Substantia nigra (tissue), 51 donors: ENCODE measurements at places on chromosomes 2 and 18.

DNA sequence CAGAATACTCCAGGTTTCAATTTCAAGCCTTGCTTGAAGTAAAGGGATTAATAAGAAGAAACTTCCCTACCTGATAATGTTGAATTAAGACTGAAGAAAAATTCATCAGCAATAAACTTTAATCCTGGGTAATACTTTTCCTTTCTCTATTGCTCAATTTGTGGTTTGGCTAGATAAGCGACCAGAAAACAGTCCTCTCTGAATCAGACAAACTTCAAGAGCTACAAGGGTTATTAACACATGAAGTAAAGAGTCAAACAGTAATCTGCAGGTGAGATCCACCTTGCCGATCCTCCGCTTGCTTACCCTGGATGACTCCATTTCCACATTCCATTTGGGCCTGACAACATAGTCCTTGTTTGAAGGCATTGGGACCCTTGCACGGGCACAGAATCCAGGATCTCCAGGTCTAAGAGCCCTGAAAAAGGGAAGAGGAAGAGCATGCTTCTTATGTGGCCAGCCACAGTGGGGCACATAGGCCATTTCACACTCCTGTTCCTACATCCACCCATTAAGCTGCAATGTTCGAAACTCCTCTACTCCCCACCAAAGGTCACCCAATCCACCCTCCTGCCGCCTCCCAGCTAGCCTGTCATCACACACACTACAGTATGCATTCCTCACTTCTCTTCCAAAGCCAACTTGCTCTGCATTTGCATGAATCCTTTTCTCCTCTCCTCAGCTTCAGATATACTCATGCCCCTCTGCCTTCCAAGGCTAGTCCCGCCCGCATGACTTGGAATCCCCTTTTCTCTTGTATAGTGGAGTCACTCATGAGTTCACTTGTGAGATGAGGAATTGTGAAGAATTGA, 39.8 kb downstream of the IWS1 start:
- no peak for DNase-seq

DNA sequence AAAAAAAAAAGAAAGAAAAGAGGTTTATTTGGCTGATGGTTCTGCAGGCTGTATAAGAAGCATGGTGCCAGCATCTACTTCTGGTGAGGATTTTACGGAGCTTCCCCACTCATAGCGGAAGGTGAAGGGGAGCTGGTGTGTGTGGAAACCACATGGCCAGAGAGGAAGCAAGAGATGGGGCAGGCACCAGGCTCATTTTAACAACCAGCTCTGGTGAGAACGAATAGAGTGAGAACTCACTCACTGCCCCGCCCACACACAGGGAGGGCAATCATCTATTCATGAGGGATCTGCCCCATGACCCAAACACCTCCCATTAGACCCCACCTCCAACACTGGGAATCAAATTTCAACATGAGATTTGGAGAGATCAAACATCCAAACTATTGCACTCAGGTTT, 68.5 kb downstream of the MOGAT1 start:
- DNase-seq, result no peak

DNA sequence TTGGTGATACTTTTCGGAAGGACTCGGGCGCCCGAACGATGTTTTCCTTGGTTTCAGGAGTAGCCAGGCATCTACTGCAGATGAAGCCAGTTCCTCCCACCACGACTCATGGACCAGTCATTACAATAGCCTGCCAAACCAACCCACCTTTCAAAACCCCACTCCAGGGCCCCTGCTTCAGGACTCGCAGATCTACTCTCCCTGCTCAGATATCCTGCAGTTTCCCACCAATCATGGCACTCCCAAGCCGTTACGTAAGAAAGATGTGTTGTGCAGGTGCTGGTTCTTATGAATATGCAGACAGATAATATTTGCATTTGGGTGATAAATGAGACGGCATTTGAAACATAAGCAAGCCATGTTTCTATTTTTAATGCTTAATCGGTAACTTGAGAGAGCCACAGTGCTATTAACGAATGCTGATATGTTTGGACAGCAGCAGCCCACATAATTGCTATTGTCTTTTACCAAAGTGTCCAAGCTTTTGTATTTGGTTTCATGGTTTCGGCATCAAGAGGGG, 3.5 kb upstream of the CYS1 start:
- DNase-seq, result no peak

- DNase-seq, result no peak
These were observed 972 bp downstream of the RSAD2 start for GRCh38 chr2:6878549-6878948.

- DNase-seq, result peak; percentile 98
These were observed at the start of gene YPEL5 for GRCh38 chr2:30146337-30147195. Gene YPEL5 (plus strand): TSS chr2:30147007. CDS start chr2:30156652, 9,645 bp downstream.

GRCh38 chr2:101205521-101206479, 46.9 kb upstream of the CNOT11 start:
- DNase-seq, result no peak

DNA sequence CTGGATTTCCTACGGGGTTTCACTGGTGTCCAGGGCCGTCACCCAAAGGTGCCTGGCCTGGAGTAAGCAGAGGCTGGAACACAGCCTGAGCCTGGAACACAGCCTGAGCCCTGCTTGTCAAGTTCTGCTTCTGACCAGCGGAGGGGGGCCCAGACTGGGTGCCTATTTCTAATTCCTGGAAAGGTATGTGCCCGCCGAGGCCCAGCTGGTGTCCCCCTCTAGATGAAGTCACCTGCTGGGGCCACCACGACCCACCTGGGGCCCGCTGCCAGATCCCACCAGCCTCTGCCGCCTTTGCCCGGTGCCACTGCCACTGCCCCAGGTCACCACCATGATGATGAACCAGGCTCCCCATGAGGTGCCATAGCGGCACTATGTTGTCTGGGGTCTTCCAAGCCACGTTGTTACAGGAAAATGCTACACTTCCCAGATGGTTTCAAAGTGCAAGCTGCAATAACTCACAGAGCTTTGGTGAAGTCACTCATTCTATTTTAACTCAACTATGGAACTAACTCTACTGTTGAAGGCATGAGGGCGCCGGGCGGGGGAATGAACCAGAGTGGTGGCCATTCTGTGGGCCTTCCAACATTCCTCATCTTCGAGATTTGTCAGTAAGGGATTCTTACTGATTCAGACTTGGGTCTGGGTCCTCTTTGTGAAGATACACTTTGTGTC, 40.9 kb upstream of the LAPTM4A start:
- no peak for DNase-seq

DNA sequence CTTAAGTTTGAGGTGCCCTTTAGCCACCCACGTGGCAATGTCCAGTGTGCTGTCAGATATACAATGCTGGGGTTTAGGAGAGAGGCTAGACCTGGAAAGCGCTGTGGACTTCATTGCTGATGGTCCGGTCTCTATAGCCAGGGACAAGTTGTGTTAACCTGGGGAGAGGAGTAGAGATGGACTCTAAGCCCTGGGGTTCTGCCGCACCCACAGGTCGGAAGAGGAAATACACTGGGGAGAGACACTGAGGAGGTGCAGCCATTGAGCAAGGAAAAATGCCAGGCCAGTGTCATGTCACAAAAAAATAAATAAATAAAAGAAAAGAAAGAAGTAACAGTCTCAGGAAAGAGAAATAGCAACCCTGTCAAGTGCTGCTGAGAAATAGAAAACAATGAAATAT, 106.9 kb upstream of the CBLN2 start:
- DNase-seq, result no peak

GRCh38 chr2:195675783-195676427, 18.9 kb downstream of the SLC39A10 start:
- DNase-seq, result no peak

DNA sequence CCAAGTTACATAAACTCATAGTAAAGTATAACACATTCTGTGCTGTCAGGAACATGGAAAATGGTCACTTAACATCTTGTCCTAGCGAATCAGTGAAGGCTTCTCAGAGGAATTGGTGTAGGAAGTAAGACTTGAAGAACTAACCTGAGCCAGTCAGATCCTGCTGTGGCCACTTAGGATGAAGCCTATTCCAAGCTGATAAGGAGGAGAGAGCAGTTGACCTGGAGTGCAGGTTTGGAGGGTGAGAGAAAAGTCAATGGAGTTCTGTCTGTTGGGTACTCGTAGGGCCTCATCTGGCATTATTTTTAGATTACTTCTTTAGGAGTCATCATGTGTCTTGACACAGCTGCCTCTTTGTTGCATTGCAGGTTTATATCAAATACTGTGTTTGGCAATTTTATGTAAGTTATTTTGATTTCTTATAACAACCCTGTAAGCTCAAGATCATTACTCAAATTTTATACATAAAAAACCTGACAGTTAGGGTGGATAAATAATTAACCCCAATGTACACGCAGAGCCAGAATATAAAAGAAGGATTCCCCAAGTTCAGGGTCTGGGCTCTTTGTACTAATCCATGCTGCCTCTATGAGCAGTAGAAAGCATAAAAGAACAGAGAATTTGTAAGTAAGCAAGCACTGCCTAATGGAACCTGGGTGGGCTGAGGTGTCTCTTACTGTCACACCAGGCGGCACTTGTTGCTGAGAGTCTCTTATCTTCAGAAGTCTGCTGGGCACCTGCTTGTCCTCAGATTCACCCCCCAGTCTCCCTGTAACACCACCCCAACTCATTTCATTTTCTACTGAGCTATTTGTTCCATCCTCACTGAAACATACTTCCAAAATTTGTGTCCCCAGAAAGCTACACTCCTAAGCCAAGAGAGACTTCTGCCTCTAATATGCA, 252.1 kb upstream of the NT5C1B start:
- no peak for DNase-seq

DNA sequence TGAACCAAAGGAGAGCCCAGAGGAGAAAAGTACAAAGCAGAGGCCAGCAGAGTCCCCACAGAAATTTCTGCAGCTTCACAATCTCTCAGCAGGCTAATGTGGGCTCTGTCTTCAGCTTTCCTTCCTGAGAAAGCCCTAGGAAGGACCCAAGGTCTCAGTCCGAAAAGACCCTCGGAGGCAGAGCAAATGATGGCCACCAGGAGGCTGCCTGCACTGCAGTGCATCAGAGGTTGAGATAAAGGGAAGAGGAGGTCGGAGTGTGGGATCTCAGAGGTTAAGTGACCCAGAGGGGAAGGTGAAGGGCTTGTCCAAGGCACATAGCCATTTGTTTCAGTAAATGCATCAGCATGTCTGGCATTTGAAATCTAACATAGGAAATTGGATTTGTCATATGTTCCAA, 299.1 kb upstream of the SLC14A2 start:
- no peak for DNase-seq

DNA sequence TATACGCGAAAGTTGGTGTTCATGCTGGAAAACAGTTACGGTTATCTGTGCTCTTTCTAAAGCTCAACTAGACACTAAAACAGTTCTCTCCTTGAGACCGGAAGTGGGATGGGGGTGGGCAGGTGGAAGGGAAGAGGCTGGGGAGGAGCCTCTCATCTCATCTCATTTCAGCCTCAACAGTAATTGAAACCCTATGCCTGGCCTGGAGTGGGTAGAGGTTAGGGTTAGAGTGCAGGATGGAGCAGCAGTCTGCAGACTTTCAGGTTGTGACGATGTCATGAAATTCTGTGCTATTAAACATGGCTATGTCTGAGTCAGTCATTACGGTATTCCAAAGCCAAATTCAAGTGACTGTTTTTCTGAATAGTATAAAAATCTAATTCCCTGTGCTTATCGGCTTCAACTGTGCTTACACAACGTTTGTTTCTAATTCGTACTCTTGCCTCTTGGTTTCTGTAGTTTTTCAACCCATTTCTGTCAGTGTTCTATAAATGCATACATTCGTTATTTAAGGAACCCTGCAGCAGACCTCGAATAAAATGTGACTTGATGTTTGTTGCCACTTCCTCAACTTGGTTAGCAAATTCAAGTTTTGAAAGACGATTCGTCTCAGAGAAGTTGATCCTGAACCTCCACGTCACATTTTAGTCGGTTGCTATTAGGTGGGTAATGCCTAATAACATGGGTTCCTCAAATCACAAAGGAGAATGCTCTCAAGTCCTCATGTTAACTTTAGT, 75.8 kb upstream of the TCF7L1 start:
- no peak for DNase-seq

DNA sequence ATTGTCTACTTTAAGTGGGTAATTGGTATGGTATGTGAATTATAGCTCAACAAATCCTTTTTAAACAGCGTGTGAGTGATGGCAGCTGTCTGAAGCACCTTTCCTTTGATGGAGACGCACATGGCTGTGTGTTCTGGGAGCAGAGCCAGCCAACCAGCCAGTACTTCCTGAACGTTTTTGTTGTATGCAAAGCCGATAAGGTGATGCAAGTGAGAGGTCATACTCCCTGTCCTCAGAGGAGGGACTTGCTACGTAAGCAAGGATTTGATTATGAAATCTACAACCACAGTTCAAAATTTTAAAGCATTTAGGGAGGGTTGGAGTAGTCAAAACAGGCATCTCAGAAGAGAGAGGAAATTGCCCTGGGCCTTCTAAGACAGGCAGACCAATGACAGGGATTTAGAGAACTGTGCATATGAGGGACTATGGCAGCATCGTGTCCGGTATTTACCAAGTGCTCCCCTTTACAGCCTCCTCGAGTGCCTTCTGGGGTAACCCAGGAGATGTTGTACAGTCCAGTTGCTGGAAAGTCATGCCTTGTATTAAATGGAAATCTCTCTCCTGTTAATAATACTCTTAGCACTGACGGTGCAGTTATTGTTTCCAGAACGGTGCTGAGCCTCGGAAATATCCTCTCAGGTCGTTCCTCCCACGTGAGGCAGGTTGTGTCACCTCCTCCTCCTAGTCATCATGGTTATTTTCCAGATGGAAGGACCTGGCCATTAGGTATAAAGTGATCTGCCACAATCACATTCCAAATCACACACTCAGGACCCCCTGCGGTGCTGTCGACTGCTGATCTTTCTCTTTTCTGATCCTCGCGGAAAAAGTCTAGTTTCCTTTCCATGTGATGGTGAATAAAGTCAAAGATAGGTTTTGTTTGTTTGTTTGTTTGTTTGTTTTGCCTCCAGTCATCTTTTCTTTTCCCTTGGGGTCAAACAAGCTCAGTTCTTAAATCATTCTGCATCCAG, 28.4 kb downstream of the ARHGEF4 start:
- DNase-seq, result no peak

DNA sequence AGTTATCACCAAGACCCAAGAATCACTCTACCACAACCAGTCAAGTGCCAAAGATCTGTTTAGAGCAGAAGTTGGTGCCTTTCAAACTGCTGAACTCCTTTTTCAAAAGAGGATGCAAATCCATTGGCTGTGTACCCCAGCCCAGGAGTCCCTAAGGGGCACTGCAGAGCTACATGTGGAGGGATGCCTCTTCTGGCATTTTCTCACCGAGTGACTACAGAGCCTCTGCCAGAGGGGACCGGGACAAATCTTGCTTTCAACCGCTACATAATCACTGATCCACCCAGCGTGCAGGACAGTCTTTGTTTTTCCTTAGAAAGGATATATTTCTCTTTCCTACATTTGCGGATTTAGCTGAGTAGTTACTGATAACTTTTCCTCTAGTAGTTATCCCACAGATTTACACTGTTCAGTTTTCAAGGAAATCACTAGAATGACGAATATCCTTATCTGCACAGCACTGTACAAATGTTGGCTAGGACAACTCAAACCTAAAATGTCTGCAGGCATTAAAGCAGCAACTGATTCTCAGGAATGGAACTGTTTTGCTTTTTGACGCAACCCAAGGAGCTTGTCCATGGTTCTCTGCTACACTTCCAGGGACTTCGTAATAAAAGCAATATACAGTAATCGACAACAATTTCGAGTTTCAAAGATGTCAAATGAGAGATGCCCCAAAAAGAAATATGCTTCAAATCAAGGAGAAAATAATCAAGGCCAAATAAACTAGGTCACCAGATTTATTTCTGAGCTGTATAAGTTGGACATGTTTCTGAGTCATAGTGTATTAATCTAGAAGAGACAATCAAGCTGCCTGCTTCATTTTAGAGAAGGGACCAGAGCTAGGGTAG, 24.1 kb downstream of the EPB41L3 start:
- no peak for DNase-seq

- DNase-seq, result no peak
These were observed 24.3 kb upstream of the STAT1 start for GRCh38 chr2:191038241-191038725.
